Placental pericyte (primary cell): ENCODE measurements at places on chromosomes 7 and 10. TPM values are rescaled to one million over a fixed set of nuclear protein-coding genes. Genes with fewer than 3 reads are reported as not detected.

Gene NAT16
- not detected in 2 replicates for total RNA-seq

Gene LAMB4
- 0.29 TPM in 1 of 2 replicates, not detected in the other for total RNA-seq

Gene MBLAC1
- 2.6 and 2.9 TPM in 2 replicates for total RNA-seq

Gene ATRNL1
- 4.6 TPM in 1 of 2 replicates, not detected in the other for total RNA-seq

Gene NUTM2E
- not detected in 2 replicates for total RNA-seq

Gene CPA4
- 9.4 and 9.7 TPM in 2 replicates for total RNA-seq

Gene CLDN12
- 61.5 and 79.7 TPM in 2 replicates for total RNA-seq

Gene STK31
- not detected in 2 replicates for total RNA-seq

Gene MMP21
- not detected in 2 replicates for total RNA-seq

Gene BLNK
- not detected in 2 replicates for total RNA-seq

Gene SMURF1
- total RNA-seq, result 28.4 and 64.7 TPM in 2 replicates

Gene PNLIPRP2
- total RNA-seq, result not detected in 2 replicates

Gene CALY
- total RNA-seq, result not detected in 2 replicates

Gene ECHS1
- total RNA-seq, result 49.7 and 62.7 TPM in 2 replicates

Gene CLEC2L
- total RNA-seq, result not detected in 2 replicates

Gene ANKRD61
- total RNA-seq, result 0.44 TPM in 1 of 2 replicates, not detected in the other

Gene ADAP1
- 3.1 and 13.1 TPM in 2 replicates for total RNA-seq

Gene LIPF
- not detected in 2 replicates for total RNA-seq

Gene STEAP1B
- 2.2 and 8.4 TPM in 2 replicates for total RNA-seq

Gene NOD1
- total RNA-seq, result 4.6 and 6.0 TPM in 2 replicates

Gene PTPRZ1
- 0.29 TPM in 1 of 2 replicates, not detected in the other for total RNA-seq

Gene EN2
- not detected in 2 replicates for total RNA-seq

Gene EBLN1
- total RNA-seq, result not detected in 2 replicates

Gene TMEM196
- not detected in 2 replicates for total RNA-seq

Gene PRTFDC1
- total RNA-seq, result 11.8 and 15.6 TPM in 2 replicates

Gene OR6V1
- total RNA-seq, result not detected in 2 replicates

Gene TACR2
- total RNA-seq, result not detected in 2 replicates

Gene HPSE2
- total RNA-seq, result 0.22 and 4.0 TPM in 2 replicates

Gene ZNF117
- total RNA-seq, result 2.0 and 3.9 TPM in 2 replicates

Gene NUTM2B
- total RNA-seq, result under 0.01 and 0.43 TPM in 2 replicates

Gene STEAP4
- total RNA-seq, result under 0.01 and 0.14 TPM in 2 replicates

Gene PNLIPRP3
- total RNA-seq, result not detected in 2 replicates

Gene INHBA
- total RNA-seq, result 69.8 and 186 TPM in 2 replicates

Gene FAM13C
- under 0.01 and 0.14 TPM in 2 replicates for total RNA-seq

Gene ADAM12
- total RNA-seq, result 30.4 and 63.7 TPM in 2 replicates

Gene GIMAP5
- 0.14 TPM in 1 of 2 replicates, not detected in the other for total RNA-seq

Gene ADRA2A
- 0.14 TPM in 1 of 2 replicates, not detected in the other for total RNA-seq

Gene KCP
- 0.14 and 0.44 TPM in 2 replicates for total RNA-seq

Gene AMPH
- 0.22 and 1.4 TPM in 2 replicates for total RNA-seq

Gene ICA1
- 0.43 and 0.88 TPM in 2 replicates for total RNA-seq

Gene HOXA9
- total RNA-seq, result 14.2 and 23.2 TPM in 2 replicates

Gene LRRD1
- under 0.01 TPM in 1 of 2 replicates, not detected in the other for total RNA-seq

Gene TEX36
- not detected in 2 replicates for total RNA-seq

Gene MRPL43
- 53.2 and 66.9 TPM in 2 replicates for total RNA-seq

Gene DPP6
- total RNA-seq, result under 0.01 TPM in 1 of 2 replicates, not detected in the other

Gene FAM241B
- not detected in 2 replicates for total RNA-seq

Gene RHEB
- total RNA-seq, result 61.1 and 94.1 TPM in 2 replicates

Gene BTRC
- total RNA-seq, result 12.3 and 13.7 TPM in 2 replicates

Gene MEOX2
- total RNA-seq, result under 0.01 TPM in 1 of 2 replicates, not detected in the other

Gene PLXNA4
- total RNA-seq, result under 0.01 and 1.9 TPM in 2 replicates

Gene MACC1
- total RNA-seq, result 0.14 TPM in 1 of 2 replicates, not detected in the other

Gene NODAL
- not detected in 2 replicates for total RNA-seq

Gene PLEKHS1
- total RNA-seq, result under 0.01 TPM in 1 of 2 replicates, not detected in the other

Gene ZNF467
- 0.72 and 4.8 TPM in 2 replicates for total RNA-seq

Gene CCL24
- 0.44 TPM in 1 of 2 replicates, not detected in the other for total RNA-seq

Gene FKBP6
- total RNA-seq, result not detected in 2 replicates
